ENCODE measurements at places on chromosomes 3 and 15. TPM values are rescaled to one million over a fixed set of nuclear protein-coding genes. Genes with fewer than 3 reads are reported as not detected.

The CYB561D2 gene
- total RNA-seq: 18.0 TPM

The CADPS gene
- not detected for total RNA-seq

The CCNL1 gene
- total RNA-seq: 94.4 TPM

The KIF7 gene
- 9.5 TPM for total RNA-seq

The P2RY13 gene
- total RNA-seq: not detected

The SAXO2 gene
- 0.19 TPM for total RNA-seq

The TIMP4 gene
- total RNA-seq: 0.09 TPM

The CHRD gene
- 0.28 TPM for total RNA-seq

The NRG4 gene
- not detected for total RNA-seq

The NR1D2 gene
- total RNA-seq: 22.0 TPM

The C3orf22 gene
- total RNA-seq: not detected

The CSPG4 gene
- total RNA-seq: under 0.01 TPM

The SPSB4 gene
- not detected for total RNA-seq

The TRIM42 gene
- not detected for total RNA-seq

The POU1F1 gene
- total RNA-seq: not detected

The C3orf85 gene
- not detected for total RNA-seq

The CNTN4 gene
- under 0.01 TPM for total RNA-seq

The CYP11A1 gene
- not detected for total RNA-seq

The SCN10A gene
- under 0.01 TPM for total RNA-seq

The PLA1A gene
- 0.18 TPM for total RNA-seq

The BRPF1 gene
- 23.7 TPM for total RNA-seq

The EPM2AIP1 gene
- total RNA-seq: 9.9 TPM

The GPR27 gene
- not detected for total RNA-seq

Data from endothelial cell of coronary artery (primary cell).